ENCODE measurements at places on chromosomes 13 and 19.

DNA sequence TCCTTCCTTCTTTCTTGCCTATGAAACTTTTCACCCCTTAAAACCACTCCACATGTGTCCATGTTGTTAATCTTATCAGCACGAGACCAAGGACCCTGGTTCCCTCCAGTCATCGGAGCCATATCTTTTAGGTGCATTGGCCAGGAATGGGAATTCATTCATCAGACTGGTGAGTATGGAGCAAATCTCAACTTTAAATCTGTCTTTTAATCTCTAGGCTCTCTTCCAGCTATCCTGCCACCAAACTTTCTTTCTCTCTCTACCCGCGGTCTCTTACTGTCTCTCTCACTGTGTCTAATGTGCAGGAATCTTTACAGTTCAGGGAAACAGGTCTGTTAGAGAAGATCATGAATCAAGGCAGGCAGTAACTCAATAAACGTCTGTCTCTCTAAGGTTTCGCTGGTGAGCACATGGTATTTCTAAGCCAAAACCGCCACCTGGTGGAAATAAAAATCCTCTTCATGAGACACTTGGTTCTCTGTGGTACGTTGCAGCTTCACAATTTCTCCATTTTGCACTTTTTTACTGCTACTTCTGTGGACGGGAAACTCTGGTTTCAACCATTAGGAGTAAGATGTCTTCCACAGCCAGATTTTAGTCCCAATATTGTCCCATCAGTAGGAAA, 16.1 kb downstream of the LGALS16 start:
- DNase-seq, result no peak

- DNase-seq, result no peak
Measured at GRCh38 chr19:44557933-44558332, 28.5 kb upstream of the CEACAM20 start.

GRCh38 chr13:95106562-95106961, 194.7 kb downstream of the ABCC4 start:
- DNase-seq, result no peak

GRCh38 chr13:97117388-97117910, 104.7 kb upstream of the MBNL2 start:
- no peak for DNase-seq

GRCh38 chr13:22703601-22704209, 477.1 kb upstream of the SGCG start:
- no peak for DNase-seq

DNA sequence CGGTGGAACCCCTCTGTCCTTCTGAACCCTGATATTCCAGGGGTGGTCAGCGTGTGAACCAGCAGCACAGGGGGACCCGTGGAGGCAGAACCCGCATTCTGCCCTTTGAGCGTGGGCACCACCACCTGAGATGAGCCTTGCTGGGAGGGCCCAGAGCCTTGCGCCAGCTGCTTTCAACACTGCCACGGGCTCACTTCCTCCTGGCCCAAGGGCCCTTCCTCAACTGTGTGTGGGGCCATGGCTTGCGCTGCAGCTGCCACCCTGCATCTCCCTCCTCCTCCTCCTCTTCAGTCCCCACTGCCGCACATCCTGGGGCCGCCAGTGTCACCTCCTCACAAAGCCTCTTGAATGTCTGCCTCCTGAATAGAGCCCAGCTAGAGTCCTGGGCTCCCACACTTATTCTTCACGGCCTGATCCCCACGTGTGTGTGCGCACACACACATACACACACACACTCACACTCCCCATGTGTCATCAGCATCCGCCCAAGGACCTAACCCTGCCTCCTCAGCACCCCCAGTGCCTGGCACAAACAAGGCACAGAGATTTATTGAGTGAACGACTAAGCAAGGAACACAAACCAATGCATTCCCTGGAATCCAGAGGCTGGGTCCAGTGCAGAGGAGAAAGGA, 26.9 kb upstream of the TMEM160 start:
- DNase-seq, result no peak

GRCh38 chr13:106259928-106260327, 275.5 kb downstream of the EFNB2 start:
- no peak for DNase-seq

GRCh38 chr13:29005035-29005762, 185.1 kb downstream of the MTUS2 start:
- DNase-seq, result no peak

- no peak for DNase-seq
Measured at GRCh38 chr19:18344582-18344950, 4.2 kb downstream of the PGPEP1 start.

DNA sequence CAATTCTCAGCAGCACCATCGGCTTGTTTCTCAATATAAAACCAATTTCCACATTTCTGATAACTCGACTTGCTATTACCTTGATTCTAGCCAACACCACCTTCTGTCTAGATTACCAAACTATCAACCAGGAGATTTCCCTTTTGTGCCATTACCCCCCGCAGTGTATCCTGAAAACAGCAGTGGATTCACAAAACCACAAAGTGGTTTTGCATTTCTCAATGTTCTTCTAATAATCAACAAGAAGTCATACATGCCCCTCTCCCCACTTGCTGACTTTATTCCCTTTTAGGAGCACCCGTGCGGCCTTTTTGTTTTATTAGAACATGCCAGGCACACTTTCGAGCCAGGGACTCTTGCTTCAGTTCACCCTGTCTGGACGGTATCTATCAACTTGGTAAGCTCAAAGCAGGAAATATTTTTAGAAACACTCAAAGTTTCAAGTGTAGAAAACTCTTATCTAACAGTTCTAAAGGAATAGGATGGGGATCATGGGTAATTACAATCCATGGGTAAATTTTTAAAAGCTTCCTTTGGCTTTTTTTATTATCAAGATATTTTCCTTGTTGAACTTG, 967.4 kb downstream of the EFNB2 start:
- no peak for DNase-seq

GRCh38 chr13:65456150-65456912, 1773.8 kb downstream of the PCDH9 start:
- DNase-seq, result no peak

GRCh38 chr13:48424212-48424611, 11.3 kb upstream of the LPAR6 start:
- DNase-seq, result no peak

GRCh38 chr13:53781941-53782340, 753.3 kb downstream of the OLFM4 start:
- no peak for DNase-seq

DNA sequence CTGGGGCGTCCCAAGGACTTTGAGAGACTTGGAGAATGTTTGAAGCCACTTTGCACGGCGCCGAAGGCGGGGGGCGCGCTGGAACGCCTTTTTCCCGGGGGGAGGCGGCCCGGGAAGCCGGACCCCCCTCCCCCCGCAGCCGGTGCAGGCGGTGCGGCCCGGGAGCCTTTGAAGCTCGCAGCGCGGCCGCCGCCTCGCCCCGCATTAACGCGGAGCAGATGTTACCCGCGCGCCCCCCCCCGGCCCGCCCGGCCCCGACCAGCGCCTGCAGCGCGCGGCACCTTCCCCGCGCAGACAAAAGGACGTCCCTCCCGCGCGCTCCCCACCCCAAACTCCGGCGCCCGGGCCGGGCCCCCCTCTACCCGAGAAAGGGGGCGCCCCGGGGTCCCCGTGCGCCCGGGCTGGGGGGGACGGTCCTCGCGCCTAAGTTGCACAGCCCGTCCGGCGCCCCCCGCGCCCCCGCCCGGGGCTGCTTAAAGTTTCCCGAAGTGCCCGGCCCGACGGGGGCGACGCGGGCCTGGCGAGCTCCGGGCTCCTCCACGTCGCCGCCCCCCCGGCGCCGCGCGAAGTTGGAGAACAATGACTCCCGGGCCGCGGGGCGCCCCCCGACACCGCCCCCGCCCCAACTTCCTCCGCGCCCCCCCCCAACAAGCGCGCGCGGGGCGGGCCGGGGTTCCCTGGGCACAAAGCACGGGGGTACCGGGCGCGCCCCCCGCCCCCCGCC, 685 bp downstream of the TCF3 start:
- no peak for DNase-seq

DNA sequence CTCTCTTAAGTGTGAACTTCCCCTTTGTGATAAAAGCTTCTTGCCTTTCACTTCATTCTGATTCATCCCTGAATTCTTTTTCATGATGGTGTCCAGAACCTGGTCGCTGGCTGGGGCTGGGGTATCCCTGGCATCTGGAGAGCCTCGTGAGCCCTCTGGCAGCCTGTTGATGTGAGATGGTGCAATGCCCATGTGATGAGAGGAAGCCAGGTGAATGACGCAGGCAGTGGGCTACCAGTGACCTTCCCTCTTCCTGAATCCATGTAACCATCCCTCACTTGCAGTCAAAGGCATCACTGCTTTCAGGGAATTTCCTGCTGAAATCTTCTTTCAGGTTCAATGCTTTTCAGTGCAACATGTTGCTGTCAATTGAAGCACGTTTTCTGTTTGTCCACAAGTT, 158.6 kb upstream of the SLC10A2 start:
- DNase-seq, result no peak

DNA sequence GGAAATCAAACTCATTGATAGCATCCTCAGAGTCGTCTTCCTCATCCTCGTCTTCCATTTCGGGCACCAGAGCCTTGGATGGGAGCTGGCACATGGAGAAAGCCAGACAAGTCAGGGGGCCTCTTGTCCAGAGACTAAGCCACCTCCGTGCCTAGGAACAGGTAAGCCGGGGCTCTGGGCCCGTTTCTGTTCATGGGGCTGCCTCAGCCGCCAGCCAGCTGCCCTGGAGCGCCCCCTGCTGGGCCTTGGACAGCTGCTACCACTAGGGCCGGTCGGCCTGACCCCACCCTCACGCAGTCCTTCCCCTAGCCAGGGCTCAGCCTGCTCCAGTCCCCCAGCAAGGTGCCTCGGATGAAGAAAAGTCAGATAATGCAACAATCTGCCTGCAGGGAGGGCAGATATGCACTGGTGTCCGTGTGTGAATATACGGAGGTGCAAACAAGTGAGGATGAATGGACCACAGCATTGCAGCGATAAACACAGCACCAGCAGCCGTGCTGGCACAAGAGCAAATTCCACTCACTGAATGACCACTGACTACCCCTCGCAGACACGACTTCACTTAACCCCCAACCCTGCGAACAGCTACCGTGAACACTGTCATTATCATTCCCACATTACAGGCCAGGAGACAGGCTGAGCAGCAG, 11.9 kb upstream of the PRKD2 start:
- peak; percentile 86 for DNase-seq

DNA sequence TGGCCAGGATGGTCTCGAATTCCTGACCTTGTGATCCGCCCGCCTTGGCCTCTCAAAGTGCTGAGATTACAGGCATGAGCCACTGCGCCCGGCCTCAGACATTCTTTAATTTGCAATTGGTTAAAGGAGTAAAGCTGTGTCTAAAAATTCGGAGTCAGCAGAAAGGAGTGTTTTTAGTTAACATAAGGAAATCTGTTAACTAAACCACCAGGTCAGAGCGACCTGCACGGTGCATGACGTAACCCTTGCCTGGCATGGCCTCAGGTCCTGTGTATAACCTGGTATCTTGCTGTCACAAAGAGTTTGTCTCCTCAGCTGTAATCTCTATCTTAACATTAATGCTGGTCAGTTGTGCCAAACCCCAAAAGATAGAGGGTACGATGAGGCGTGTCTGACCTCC, 9.5 kb upstream of the KLK12 start:
- no peak for DNase-seq

GRCh38 chr19:23394511-23394910, 760 bp downstream of the ZNF91 start:
- peak; percentile 26 for DNase-seq

DNA sequence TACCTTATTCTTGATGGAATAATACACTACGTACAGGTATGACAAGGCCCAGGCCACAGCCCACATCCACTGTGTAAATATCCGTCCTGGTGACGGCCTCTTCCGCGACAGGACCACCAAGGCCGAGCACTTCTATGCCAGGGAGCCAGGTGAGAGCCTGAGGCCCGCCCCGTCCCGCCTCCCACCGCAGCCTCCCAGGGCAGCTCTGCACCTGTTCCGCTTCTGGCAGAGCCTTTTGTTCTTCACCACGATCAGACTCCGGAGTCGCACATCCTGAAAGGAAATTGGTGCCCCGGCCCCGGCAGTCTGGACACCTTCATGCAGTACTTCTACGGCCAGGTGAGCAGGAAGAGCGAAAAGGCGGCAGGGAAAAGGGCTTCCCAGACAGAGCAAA, 10.6 kb upstream of the ZNF358 start:
- DNase-seq, result no peak

- peak; percentile 96 for DNase-seq
Measured at GRCh38 chr19:41859618-41860418, at the start of gene RPS19. Gene RPS19 (plus strand): TSS chr19:41860255. CDS start chr19:41860775, 520 bp downstream.

DNA sequence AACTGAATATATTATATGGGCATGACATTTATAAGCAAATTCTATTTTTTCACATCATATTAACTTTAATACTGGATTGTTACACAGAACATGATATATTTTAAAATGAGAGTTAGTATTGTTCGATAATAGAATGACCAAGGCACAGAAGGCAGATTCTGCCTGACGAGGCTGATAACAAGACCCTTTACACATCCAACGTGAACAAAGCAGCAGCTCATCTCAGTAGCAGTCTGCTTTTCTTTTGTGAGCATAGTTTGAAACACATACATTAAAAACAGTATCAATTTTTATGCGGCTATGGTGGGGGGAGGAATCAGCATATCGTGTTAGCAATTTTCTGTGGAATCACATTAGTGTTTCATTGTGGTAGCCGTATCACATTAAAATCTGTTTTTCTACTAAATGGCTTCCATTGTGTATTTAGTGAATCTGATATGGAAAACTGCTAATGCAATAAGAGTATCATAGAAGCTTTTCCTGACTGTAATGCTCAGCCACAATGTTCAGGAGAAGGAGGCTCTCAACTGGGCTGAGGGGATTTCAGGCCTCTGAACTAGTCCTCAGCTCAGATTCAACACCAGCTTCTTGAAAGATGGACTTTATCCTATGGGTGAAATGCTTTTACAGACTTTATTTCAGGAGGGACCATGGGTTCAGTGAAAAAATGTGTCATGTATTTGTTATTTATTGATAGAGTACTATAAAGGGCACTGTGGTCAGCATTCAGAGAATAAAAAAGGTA, 4.0 kb downstream of the SMAD9 start:
- no peak for DNase-seq

- peak; percentile 54 for DNase-seq
Measured at GRCh38 chr19:54266133-54266532, 9.1 kb upstream of the LILRB5 start.

DNA sequence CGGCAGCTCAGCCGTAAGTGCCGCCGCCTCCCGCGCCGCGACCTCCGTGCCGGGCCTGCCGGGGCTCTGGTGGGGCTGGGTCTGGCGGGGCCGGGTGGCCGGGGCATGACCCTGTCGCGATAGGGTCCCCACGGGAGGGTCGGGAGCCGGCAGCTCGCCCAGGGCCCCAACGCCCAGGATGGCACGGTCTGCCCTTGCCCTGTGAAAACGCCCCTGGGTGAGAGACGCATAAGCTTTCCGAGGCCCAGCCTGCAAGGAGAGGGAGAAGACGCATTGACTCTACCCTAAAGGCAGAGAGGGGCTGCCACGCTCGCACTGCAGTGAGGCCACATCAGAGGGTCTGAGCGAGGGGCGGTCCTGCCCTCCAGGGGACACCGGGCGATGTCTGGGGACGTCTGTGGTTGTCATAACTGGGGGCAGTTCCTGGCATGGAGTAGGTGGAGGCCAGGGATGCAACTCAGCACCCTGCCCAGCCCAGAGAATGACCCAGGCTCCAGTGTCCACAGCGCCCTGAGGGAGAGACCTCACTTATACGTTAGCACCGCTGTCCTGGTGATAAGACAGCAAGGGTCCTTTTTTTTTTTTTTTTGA, 539 bp downstream of the ZNF554 start:
- DNase-seq, result no peak

Data from activated naive CD4-positive, alpha-beta T cell (primary cell).